Natural killer cell treated with Interleukin-12 subunit alpha and Interleukin-12 subunit beta and Interleukin-15 and Interleukin-18, amount 100 ng/mL, for 72 hours (primary cell): ENCODE measurements at places on chromosomes 1 and 21. TPM values are rescaled to one million over a fixed set of nuclear protein-coding genes. Genes with fewer than 3 reads are reported as not detected.

Gene PRAMEF15
- not detected for total RNA-seq

Gene CELA3B
- total RNA-seq, result not detected

Gene TDRKH
- total RNA-seq, result 14.0 TPM

Gene SEMA4A
- 3.9 TPM for total RNA-seq

DNA sequence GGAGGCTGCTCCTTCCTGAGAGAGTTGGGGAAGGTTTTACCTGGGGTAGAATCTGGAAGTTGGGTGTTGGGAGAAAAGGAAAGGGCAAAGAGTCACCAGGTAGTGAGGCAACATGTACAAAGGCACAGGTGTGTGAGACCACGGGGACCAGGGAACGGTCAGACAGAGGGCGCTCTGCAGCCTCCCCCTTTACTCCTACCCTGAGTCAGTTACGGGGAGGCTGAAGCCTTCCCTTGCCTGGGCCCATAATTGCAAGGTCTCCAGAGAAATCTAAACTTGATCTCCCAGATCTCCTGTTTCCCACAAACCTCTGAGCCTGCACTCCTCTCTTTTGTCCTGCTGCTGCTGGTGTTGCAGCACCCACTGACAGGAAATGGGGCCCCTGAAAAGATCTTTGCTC lies 22.0 kb downstream of the CCN1 start:
- no peaks in the 10 kb centered on the region for H3K36me3 ChIP-seq
- H3K4me3 ChIP-seq, result no peak overlapping the region
- no peak overlapping the region for H3K27ac ChIP-seq
- no peaks in the 10 kb centered on the region for H3K27me3 ChIP-seq

- peaks cover 4% of the 10 kb centered on the region for H3K27me3 ChIP-seq
- no peak overlapping the region for H3K4me3 ChIP-seq
- no peak overlapping the region for H3K27ac ChIP-seq
- H3K36me3 ChIP-seq, result no peaks in the 10 kb centered on the region
- DNase-seq, result no peak
Observed at GRCh38 chr1:228837032-228837431, 101.8 kb downstream of the RHOU start.

- H3K27ac ChIP-seq, result no peak overlapping the region
- no peak overlapping the region for H3K4me3 ChIP-seq
- H3K4me1 ChIP-seq, result no peaks in the 10 kb centered on the region
- no peaks in the 10 kb centered on the region for H3K27me3 ChIP-seq
- no peaks in the 10 kb centered on the region for H3K36me3 ChIP-seq
Observed at GRCh38 chr21:27196651-27197050, 229.8 kb upstream of the ADAMTS5 start.

- H3K36me3 ChIP-seq, result no peaks in the 10 kb centered on the region
- peaks cover 5% of the 10 kb centered on the region for H3K27me3 ChIP-seq
- H3K4me1 ChIP-seq, result no peaks in the 10 kb centered on the region
- H3K27ac ChIP-seq, result no peak overlapping the region
- H3K4me3 ChIP-seq, result no peak overlapping the region
Observed at GRCh38 chr21:17435565-17436543, 77.0 kb upstream of the CXADR start.

DNA sequence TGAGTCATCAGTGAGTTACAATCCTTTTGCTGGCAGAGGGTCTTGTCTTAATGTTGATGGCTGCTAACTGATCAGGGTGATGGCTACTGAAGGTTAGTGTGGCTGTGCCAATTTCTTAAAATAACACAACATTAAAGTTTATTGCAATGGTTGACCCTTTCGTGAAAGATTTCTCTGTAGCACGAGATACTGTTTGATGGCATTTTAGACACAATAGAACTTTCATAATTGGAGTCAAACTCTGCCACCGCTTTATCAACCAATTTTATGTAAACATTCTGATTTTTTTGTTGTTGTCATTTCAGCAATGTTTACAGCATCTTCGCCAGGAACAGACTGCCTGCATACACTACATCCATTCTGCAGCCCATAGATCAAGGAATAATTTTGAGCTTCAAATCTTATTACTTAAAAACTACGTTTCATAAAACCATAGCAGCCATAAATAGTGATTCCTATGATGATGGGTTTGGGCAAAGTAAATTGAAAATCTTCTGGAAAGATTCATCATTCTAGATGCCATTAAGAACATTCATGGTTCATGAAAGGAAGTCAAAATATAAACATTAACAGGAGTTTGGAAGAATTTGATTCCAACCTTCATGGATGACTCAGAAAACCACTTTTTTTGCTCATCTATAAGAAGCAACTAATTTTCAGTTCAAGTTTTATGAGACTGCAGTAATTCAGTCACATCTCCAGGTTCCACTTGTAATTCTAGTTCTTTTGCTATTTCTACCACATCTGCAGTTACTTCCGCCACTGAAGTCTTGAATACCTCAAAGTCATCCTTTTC lies 85.9 kb downstream of the TYW3 start:
- no peak overlapping the region for H3K27ac ChIP-seq
- no peaks in the 10 kb centered on the region for H3K27me3 ChIP-seq

DNA sequence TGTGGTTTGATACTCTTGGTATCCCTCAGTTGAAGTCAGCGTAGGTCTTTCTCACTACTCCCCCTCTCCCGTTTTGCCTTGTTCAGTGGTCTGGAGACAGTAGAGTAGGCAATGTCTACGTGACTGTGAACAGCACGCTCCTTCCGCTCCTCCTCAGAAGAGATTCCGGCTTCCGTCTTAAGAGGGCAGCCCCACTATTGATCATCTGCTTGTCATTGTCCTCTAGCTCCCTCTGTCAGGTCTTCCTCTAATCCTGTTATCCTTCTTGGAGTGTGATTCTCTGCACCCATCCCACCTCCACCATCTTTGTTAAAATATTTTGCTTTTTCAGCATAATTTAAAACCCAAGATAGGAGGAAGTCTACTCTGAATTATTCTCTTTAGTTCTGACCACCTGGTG lies 129.9 kb upstream of the KCNK2 start:
- H3K4me1 ChIP-seq, result no peaks in the 10 kb centered on the region
- no peak overlapping the region for H3K27ac ChIP-seq
- no peaks in the 10 kb centered on the region for H3K27me3 ChIP-seq
- DNase-seq, result no peak
